ENCODE measurements at places on chromosomes 3 and 15. TPM values are rescaled to one million over a fixed set of nuclear protein-coding genes. Genes with fewer than 3 reads are reported as not detected.

The EOMES gene
- 0.05 TPM for polyA plus RNA-seq

- no peak for DNase-seq
Measured at GRCh38 chr3:128616516-128617269, 33.9 kb downstream of the RPN1 start.

GRCh38 chr15:70324001-70324974 is 226.6 kb upstream of the TLE3 start:
- no peak for DNase-seq

DNA sequence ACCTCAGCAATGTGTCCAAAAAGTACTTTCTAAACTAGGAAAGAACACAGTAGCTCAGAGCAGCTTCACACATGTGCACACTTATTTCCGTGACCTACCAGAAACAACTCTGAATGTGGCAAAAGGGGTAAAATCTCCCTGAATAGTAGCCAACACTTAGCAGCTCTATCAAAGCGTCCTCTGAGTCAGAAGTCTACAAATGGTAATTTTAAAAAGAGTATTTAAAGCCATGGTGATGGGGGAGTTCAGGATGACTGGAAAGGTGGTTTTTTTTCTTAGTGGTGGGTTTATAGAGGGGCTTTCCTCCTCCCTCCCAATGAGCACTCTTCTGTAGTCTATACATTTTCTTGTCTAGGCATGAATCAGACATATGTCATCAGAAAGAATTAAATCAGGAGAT is 223.8 kb upstream of the PRICKLE2 start:
- no peak for DNase-seq

GRCh38 chr15:30978328-30978727 is 13.1 kb downstream of the MTMR10 start:
- no peak for DNase-seq

GRCh38 chr3:32544894-32545293 is 25.8 kb downstream of the DYNC1LI1 start:
- no peak for DNase-seq

The UBE2E2 gene
- 43.0 TPM for polyA plus RNA-seq

DNA sequence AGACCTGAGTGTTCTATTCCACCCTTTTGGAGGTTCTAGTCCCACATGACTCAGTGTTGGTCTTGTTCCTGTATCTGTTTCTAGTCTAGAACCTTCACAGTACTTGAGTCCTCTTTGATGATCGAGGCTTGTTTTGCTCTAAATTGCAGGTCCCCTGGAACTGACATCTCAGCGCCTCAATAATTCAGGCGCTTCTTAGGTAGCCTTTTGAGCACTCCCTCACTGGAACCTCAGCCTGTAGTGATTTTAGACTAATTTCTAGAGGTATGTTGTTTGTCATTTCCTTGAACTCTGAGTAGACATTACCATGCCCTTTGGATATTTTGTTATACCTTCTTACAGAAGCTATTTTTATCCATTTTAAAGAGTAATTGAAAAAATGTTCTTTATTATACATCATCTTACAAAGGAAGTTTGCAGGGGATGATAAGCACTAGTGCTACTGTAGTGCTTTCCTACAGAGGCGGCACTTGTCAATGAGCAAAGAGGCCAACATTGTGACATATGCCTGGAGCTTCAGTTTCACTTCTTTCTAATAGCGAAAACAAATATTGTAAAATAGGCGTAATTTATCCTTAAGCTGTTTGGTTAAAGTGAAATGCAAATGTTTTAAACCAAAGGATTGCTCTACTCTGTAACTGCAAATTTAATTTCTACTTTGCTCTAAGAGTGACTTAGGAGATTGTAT is 75.7 kb downstream of the EFL1 start:
- no peak for DNase-seq

DNA sequence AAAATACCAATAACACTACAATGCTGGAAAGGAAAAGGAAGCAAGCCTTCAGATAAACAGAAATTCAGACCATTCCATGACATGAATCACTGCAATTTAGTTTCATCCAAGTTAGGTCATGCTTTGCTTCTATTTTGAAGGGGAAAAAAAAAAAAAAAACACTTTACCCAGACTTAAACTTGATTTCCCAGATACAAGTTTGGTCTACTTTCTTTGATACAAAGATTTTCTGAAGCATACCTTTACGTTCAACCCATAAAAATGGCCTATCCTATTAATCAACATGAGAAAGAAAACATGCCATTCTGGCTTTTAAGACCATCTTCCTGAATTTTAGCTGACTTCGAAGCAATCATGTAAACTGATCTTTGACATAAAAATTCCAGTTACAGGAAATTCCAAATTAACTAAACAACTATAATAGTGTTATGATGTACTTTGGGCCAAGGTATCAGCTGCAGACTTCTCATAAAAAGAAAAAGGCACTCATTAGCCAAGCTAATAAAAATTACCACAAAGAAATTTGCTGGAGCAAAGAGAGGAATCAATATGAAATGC is 12.6 kb downstream of the OSBPL10 start:
- DNase-seq, result no peak

DNA sequence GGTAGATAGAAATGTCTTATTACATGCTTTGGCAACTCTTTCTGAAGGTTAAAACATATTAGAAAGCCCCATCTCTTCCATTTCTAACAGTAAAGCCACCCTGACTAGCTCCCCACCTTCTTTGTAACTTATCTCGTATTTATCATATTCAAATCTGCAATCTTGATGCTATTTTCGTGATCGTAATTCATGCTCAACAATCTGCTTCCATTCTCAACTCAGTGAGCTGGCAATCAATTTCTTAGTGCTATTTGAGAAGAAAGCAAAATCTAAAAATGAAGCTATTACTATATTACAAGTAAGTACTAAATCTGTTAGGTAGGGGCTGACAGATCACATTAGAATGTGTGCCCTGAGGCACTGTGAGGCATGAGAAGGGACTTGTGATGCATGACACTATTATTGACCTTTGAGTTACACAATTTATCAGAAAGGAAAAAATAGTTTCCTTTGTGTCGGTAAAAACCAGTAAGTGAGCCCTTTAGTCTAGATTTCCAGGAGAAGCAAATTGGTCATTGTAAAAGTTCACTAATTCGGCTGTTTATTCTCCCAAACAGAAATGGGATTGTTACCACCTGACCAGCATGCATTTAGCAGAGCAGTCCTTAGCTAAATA is 379.7 kb upstream of the CNTN6 start:
- DNase-seq, result no peak

The PLA2G4D gene
- polyA plus RNA-seq, result 0.03 TPM

The SV2B gene
- polyA plus RNA-seq, result 1.8 TPM

The C3orf62 gene
- 10.6 TPM for polyA plus RNA-seq

The PLIN1 gene
- 1.4 TPM for polyA plus RNA-seq

DNA sequence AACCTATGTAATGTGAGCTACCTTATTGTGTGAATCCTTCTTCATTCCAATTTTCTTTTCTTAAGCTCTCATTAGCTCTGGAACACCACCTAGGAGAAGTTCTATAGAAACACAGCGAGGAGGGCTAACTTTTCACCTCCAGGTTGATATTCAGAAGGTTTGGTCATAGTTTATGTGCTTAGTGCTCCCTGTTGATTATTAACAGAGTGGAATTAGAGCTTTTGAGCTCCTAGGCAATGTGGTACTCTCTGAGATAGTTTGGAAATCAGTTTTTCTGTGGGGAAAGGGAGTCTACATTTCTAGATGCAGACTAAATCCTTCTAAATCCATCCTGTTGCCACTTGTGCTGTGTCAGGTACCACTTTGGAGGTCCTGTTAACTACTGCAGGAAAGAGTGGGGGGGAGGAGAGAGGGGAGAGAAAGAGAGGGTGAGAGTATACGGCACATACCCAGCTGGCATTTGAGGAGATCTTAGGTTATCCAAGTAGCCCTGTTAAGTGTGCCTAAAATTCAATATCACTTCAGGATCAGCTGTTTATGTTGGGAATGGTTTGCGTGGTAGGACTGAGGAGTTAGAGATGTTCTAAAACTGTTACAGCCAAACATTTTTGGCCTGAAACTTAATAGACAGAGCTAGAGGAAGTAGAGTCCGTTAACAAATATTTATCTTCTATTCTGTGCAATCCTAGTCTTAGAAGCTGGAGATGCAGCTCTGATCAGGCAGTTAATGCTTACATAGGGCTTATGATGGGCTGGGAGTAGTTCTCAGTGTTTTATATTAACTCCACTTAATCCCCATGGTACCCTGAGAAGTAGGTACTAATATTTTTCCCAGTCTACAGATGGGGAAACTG is 117.5 kb upstream of the PROK2 start:
- DNase-seq, result no peak

Measured in renal cortex interstitium (tissue), 15 donors.